Mesothelial cell of epicardium (in vitro differentiated cells): ENCODE measurements at places on chromosomes 2 and 18.

- H3K27ac ChIP-seq, result no peak overlapping the region
- peaks cover 7% of the 10 kb centered on the region for H3K4me1 ChIP-seq
- no peak for DNase-seq
Observed at GRCh38 chr2:222352981-222353380, 54.2 kb upstream of the PAX3 start.

- H3K27ac ChIP-seq, result no peak overlapping the region
- no peaks in the 10 kb centered on the region for H3K27me3 ChIP-seq
- H3K4me1 ChIP-seq, result no peaks in the 10 kb centered on the region
- no peak for DNase-seq
- H3K36me3 ChIP-seq, result no peaks in the 10 kb centered on the region
Observed at GRCh38 chr18:65737471-65737955, 13.3 kb upstream of the CDH7 start.

GRCh38 chr2:176096986-176097819, 2.4 kb upstream of the HOXD12 start:
- no peaks in the 10 kb centered on the region for H3K36me3 ChIP-seq
- H3K4me1 ChIP-seq, result peaks cover 8% of the 10 kb centered on the region
- peak overlapping the region; percentile 35 for H3K4me3 ChIP-seq
- DNase-seq, result peak; percentile 75
- H3K27ac ChIP-seq, result no peak overlapping the region
- peaks cover 93% of the 10 kb centered on the region for H3K27me3 ChIP-seq

- H3K4me3 ChIP-seq, result no peak overlapping the region
- H3K27ac ChIP-seq, result no peak overlapping the region
- H3K36me3 ChIP-seq, result no peaks in the 10 kb centered on the region
- DNase-seq, result no peak
Observed at GRCh38 chr2:215590010-215590745, 154.3 kb upstream of the FN1 start.

DNA sequence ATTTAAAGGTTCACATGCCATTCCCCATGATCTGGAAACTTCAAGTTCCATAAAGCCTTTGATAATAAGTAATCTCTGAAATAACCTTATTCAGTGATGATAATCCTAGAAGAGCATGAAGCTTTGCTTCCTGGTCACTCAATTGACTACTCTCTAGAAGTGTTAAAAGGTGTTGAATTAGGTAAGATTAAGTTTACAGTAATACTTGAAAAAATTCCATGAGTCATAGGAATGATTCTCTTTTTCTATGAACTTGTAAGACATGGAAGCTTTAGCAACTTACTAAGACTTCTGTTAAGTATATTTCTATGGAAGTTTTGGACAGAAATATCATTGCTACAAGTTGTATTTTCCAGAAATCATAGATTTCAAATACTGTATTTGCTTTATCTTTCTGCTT, 100.6 kb downstream of the MYO1B start:
- no peaks in the 10 kb centered on the region for H3K27me3 ChIP-seq
- peaks cover 43% of the 10 kb centered on the region for H3K36me3 ChIP-seq
- peaks cover 2% of the 10 kb centered on the region for H3K4me1 ChIP-seq
- H3K4me3 ChIP-seq, result no peak overlapping the region
- DNase-seq, result no peak
- H3K27ac ChIP-seq, result no peak overlapping the region

DNA sequence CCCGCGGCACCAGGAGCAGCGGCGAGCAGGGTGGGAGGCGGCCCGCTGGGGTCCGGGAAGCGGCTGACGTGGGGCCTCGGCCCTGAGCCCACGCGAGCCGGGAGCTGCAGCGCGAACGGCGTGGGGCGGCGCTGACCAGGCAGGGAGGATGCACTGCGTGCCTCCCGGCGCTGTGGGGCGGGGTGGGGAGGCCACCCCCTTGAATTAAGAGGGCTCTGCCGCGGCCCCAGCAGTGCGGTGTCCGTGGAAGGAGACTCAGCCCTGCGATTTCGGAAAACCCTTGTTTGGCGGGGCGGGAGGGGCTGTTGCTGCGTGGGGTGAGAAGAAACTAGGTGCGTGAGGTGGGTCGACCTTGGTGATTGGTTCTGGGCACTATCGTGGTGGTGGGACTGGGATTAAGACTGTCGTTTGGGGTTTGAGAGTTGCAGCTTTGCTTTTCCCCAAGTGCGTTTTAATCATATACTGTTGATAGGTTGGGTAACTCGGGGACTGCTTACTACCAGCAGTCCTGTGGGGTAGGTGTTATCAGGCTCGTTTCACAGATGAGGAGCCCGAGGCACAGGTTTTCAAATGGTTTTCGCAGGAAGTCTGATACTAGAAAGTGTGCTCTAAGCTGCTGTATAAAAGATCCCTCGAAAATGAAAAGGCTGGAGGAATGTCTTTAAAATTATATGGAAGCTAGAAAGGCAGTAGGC, 722 bp downstream of the ACSL3 start:
- peaks cover 15% of the 10 kb centered on the region for H3K4me1 ChIP-seq
- DNase-seq, result no peak
- H3K27ac ChIP-seq, result no peak overlapping the region
- H3K4me3 ChIP-seq, result no peak overlapping the region
- no peaks in the 10 kb centered on the region for H3K36me3 ChIP-seq

DNA sequence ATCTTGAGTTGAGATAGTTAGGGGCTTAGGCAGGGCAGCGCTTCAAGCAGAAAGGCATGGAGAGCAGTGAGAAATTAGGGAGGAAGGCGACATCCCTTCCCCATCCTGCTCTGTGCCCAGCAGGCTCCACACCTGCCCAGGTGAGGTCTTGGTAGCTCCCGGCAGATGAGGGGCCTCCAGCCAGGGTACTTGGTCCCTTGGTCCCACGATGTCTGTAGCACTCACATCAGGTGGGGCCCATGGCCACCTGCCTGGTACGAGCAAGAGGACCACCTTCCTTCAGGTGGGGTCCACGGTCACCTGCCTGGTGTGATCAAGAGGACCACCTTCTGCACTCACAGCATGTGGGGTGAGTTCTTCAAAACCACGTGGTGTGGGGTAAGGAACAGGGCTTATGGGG, 91.2 kb downstream of the GALR1 start:
- no peak overlapping the region for H3K27ac ChIP-seq
- no peaks in the 10 kb centered on the region for H3K36me3 ChIP-seq
- peaks cover 12% of the 10 kb centered on the region for H3K27me3 ChIP-seq
- DNase-seq, result no peak
- H3K4me1 ChIP-seq, result no peaks in the 10 kb centered on the region
- H3K4me3 ChIP-seq, result no peak overlapping the region

DNA sequence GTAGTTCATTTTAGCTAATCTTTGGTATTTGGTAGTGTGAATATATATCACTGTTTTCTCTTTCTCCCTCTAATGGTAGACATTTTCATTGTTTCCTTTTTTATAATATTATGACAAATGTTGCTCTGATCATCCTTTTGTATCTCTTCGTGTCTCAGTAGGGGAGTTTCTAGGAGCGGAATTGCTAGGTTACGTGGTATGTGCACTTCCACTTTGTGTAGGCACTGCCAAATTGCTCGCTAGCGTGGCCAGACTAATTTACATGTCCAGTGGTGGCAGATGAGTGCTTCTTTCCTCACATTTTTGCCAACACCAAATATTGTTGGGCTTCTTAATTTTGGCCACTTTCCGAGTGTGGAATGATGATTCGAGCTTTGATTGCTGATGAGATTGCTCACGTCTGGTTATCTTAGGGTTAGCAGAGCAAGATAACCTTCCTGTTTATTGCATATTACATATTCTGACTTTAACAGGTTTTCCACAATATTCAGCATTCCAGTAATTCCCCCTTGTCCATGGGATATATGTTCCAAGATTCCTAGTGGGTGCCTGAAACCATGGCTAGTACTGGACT, 30.4 kb upstream of the GREB1 start:
- peaks cover 3% of the 10 kb centered on the region for H3K36me3 ChIP-seq
- H3K27ac ChIP-seq, result no peak overlapping the region
- H3K4me3 ChIP-seq, result no peak overlapping the region
- DNase-seq, result no peak
- H3K4me1 ChIP-seq, result peaks cover 10% of the 10 kb centered on the region

DNA sequence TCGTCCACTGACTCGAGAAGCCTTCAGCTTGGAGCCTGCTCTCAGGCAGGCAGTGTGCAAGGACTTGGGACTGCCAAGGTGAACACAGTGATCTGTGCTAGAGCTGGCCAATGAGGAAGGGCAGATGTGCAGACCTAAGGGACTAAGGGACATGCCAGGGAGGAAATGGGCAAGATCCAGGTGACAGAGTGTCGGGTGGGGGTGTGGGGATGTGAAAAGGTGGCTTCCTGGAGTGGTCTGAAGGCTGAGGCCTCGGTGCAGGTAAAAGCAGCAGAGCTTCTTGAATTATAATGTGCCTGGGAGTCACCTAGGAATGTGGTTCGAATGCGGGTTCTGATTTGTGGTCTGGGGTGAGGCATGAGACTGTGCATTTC, 42.0 kb downstream of the STEAP3 start:
- H3K27ac ChIP-seq, result no peak overlapping the region
- H3K4me3 ChIP-seq, result no peak overlapping the region
- H3K4me1 ChIP-seq, result no peaks in the 10 kb centered on the region
- DNase-seq, result peak; percentile 13
- peaks cover 9% of the 10 kb centered on the region for H3K27me3 ChIP-seq
- H3K36me3 ChIP-seq, result no peaks in the 10 kb centered on the region

- peaks cover 7% of the 10 kb centered on the region for H3K4me1 ChIP-seq
- no peaks in the 10 kb centered on the region for H3K36me3 ChIP-seq
- H3K4me3 ChIP-seq, result no peak overlapping the region
- no peak for DNase-seq
- no peak overlapping the region for H3K27ac ChIP-seq
Observed at GRCh38 chr2:31066086-31066485, 72.2 kb downstream of the GALNT14 start.

- H3K27me3 ChIP-seq, result no peaks in the 10 kb centered on the region
- H3K36me3 ChIP-seq, result no peaks in the 10 kb centered on the region
- DNase-seq, result no peak
- peaks cover 66% of the 10 kb centered on the region for H3K4me1 ChIP-seq
Observed at GRCh38 chr2:62473246-62473827, 32.7 kb downstream of the TMEM17 start.

DNA sequence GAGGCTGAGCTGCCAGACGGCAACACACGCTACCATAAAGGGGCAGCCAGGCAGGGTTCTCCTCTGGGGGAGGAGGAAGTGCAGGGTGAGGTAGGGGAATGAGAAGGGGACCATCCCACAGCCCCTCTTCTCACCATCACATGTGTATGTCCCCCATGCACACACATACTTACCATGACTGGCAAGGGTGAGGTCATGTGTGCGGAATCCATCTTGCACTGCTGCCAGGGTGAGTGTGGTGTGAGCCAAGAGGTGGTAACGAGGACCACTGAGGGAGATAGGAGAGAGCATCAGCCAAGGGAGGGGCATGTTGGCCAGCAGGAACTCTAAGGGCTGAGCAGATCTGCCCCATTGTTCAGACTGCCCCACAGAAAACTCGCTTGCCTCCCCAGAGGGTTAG, 7.1 kb downstream of the WDR54 start:
- H3K4me3 ChIP-seq, result no peak overlapping the region
- no peak overlapping the region for H3K27ac ChIP-seq
- peaks cover 29% of the 10 kb centered on the region for H3K36me3 ChIP-seq
- no peaks in the 10 kb centered on the region for H3K4me1 ChIP-seq

- peak overlapping the region; percentile 96 for H3K4me3 ChIP-seq
- DNase-seq, result peak; percentile 58
- peaks cover 37% of the 10 kb centered on the region for H3K4me1 ChIP-seq
- no peaks in the 10 kb centered on the region for H3K36me3 ChIP-seq
- H3K27ac ChIP-seq, result peak overlapping the region; percentile 100
Observed at GRCh38 chr18:3449512-3450011, 410 bp upstream of the TGIF1 start.

DNA sequence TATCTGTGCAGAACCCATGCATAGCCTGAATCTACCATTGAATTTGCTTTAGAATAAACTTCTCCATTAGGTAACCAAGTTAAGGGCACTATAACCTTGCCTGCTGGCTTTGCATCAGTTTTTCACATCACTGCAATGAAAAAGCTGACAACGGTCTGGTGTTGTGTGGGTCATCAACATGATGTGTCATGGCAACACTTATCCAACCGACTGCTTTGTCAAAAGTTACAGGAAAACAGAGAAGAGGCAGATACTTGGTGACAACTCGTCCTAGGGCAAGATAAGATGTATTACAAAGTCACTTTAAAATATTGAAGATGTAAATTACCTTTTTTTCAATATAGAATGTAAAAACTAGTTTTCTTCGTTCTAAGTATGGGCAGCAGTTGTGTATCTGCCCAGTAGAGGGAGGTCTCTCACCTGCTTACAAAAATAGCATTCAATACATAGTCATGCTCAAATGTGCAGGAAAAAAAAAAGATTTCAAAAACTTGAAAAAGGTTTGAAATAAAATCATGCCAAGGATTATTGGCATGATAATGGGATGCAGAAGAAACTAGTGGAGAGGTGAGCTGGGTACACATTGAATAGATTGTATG, 96.3 kb downstream of the EVA1A start:
- H3K4me3 ChIP-seq, result no peak overlapping the region
- no peak for DNase-seq
- H3K4me1 ChIP-seq, result peaks cover 14% of the 10 kb centered on the region
- no peaks in the 10 kb centered on the region for H3K36me3 ChIP-seq

DNA sequence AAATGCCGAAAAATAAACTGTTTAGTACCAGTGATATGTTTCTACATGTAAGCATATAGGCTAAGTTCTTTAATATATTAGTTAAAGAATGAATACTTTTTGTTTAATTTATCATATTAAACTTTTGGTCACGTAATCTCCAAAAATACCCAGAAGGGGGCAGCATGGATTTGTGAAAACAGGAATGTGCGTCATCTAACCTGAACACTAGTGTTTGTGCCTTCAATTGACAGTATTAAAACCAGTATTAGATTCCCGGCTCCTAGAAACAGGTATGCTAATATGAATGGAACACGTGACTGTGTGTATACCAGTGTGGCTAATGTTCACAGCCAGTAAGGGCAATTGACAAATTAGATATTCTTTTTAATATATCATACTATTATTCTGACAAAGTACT, 51.8 kb downstream of the WDR7 start:
- no peak overlapping the region for H3K27ac ChIP-seq
- H3K36me3 ChIP-seq, result peaks cover 4% of the 10 kb centered on the region
- DNase-seq, result no peak

DNA sequence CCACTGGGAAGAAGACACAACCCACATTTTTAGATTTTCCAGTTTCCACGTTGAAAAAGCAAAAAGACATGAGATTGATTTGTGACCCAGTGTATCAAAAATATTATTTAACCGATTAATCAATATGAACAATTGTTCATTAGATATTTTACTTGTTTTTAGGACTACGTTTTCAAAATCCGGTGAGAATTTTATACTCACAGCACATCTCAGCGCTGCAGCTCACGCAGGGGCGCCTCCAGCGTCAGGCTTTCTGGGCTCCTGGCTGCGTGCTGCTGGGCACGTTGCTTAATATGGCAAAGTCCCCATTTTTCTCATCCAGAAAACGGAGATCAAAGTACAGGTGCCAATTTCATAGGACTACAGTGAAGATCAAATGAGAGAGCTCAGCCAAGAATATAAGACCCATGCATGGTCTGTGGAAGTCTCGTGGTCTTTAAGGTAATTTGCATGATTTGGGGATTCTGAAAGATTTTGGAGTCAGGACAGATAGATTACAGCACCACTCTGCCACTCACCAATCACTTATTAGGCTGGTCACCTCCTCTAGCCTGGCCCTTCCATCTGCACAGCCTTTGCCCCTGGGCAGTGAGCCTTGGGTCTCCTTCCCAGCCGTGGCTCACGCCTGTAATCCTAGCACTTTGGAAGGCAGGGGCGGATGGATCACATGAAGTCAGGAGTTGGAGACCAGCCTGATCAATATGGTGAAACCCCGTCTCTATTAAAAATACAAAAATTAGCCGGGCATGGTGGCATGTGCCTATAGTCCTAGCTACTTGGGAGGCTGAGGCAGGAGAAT, 36.2 kb downstream of the PTPN18 start:
- no peak for DNase-seq
- no peaks in the 10 kb centered on the region for H3K36me3 ChIP-seq
- H3K4me3 ChIP-seq, result peak overlapping the region; percentile 81
- peaks cover 11% of the 10 kb centered on the region for H3K4me1 ChIP-seq
- peak overlapping the region; percentile 85 for H3K27ac ChIP-seq
